Myometrial cell (primary cell): ENCODE measurements at places on chromosomes 12 and 14. TPM values are rescaled to one million over a fixed set of nuclear protein-coding genes. Genes with fewer than 3 reads are reported as not detected.

Gene ARMH4
- total RNA-seq: 0.58 and 0.71 TPM in 2 replicates

Gene TESPA1
- total RNA-seq: not detected in 2 replicates

Gene RAD51AP1
- 12.7 and 15.1 TPM in 2 replicates for total RNA-seq

Gene PPM1A
- 12.9 and 23.6 TPM in 2 replicates for total RNA-seq
